T-helper 1 cell (primary cell): ENCODE measurements at places on chromosomes 3 and 15.

DNA sequence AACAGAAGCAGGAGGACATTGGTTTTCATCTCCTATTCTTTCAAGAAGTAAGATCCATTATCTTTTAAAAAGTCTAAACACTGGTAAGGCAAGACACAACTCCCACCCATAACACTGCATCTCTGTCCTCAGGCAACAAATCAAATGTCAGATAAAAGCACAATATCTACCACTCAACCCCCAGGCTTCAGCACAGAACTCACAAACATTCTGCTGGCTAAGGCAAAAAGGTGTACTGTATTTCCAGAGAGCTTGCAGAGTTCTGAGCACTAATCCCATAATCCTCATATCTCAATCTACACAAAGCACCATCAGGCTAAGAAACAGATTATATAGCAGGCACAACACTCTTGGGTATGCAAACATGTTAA lies 20.9 kb downstream of the RAF1 start:
- DNase-seq = no peak

DNA sequence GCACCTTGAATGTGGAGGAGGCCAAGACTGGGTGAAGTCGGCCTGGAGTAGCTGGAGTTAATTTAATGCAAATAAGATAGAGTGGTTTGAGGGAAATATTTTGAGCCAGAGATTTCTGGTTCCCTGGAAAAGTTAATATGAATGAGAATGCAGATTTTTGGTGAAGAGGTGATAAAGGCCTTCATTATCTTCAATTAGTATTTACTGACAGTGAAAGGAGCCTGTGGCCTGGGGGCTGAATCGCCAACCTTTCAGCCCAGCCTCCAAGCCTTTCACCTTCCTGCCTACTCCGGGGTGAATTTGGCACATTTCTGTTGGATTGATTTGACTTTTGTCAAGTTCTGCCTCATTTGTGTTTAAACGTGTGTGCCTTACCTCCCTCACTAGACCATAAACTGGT lies 147.8 kb downstream of the SOX2 start:
- no peak for DNase-seq

- no peak for DNase-seq
Observed at GRCh38 chr3:33833408-33834095, 35.1 kb downstream of the PDCD6IP start.

DNA sequence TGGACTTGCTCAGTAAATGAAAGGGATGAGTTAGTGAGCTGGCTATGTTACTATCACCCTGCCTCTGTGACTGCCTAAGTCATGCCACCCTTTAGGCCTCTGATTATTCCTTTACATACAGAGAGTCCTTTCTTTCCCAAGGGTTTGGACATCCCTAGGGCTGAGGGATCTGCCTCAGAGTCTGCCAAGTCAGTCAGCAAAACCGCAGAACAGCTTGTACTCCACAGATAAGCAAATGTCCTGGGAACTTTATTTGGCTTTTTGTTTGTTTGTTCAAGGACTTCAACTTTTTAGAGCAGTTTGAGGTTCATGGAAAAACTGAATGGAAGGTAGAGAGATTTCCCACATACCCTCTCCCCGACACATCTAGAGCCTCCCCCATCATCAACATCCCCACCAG lies 82.6 kb upstream of the TRIM42 start:
- DNase-seq = no peak

- no peak for DNase-seq
Observed at GRCh38 chr3:52233968-52234367, 5.0 kb downstream of the TWF2 start.

DNA sequence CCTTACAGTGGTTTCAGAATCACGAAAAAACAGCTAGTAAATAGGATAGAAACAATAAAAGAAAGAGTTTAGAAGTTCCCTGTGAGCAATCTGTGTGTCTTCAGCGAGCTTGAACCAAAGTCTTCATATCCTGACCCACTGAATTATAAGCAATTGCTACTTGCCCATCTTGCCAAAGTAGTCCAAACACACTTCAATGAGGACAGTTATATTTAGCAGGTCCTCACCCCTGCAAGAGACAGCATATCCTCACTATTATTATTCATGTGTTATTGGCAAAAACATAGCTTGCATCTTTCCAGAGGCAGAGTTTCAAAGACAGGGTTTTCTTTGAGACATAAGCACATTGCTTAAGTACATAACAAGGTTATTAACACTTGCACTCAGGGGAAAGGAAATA lies 77.8 kb downstream of the FEZF2 start:
- DNase-seq = no peak

DNA sequence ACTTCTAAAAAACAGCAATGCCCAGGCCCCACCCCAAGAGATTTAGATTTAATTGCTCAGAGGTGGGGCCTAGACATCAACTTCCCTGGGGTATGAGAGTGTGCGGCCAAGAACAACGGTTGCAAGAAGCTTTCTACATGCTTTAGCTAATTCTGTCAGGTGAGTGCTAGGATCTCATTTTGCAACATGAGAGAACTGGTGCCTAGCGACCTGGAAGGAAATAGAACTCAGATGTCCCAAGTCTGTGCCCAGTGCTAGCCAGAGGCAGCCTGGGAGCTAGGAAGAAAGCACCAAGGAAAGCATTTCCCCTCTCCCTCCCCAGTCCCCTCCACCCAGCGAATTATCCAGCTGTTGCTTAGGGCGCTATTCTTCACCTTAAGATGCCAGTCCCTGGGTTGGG lies 22.9 kb upstream of the HRH1 start:
- DNase-seq = no peak

DNA sequence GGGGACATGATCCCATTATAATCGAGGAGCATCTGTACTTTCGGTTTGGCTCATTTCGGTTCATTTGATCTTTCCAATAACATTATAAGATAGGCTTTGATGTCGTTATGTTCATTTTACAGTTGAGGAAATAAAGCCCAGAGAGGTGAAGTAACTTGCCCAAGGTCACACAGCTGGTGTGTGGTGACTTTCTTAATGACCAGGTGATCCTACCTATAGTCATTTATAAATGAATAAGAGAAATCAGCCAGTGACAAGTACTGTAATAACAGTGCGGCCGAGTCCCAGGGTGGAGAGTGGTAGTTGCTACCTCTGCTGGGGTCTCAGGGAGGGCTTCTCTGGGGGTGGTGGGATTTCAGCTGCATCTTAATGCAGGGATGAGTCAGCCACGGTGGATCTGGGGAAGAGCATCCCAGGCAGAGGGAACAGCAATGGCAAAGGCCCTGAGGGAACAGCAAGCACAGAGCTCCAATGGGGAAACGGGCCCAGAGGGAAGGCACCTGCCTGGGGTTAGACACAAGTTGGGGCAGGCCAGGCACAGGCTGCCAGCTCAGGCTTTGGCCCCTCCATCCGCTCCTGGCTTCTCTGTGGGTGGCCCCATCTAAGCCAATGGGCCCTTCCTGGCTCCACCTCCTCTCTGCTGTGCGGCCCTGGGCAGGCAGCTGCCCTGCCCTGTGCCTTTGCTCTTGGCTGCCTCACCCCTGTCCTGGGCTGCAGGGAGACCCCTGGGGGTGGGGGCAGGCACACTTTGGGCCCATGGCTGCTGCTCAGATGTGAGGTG lies 1.1 kb upstream of the FBLN2 start:
- DNase-seq = no peak

- DNase-seq = no peak
Observed at GRCh38 chr3:159417761-159418160, 570.9 kb upstream of the IL12A start.

DNA sequence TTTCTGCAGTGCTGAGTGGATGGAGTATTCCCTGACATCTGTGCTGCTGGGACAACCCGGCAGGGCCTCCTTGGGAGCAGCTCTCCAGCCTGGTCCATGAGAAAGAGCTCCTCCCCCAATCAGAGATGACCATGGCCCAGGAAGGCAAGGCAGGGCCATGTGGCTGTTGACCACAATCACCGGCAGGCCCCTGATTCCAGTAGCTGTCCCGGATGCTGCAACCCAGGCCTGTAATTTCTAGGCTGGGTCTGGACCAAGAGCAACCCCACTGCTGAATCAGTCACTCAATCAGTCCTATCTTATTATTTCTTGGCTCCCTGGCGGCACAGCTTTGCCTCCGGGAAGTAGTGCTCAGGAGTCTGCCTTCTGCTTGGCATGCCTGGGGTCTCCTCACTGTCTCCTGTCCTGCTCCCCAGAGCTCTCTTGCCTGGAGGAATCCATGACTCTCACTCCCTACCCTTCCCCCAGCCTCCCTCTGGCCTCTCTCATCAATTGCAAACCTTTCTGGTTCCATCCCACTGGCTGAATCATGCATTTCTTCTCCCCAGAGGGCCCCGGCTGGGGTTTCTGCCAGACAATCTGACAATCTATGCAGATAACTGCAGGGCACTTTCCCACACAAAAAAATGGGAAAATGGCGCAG lies 32.6 kb upstream of the ITGA11 start:
- no peak for DNase-seq

DNA sequence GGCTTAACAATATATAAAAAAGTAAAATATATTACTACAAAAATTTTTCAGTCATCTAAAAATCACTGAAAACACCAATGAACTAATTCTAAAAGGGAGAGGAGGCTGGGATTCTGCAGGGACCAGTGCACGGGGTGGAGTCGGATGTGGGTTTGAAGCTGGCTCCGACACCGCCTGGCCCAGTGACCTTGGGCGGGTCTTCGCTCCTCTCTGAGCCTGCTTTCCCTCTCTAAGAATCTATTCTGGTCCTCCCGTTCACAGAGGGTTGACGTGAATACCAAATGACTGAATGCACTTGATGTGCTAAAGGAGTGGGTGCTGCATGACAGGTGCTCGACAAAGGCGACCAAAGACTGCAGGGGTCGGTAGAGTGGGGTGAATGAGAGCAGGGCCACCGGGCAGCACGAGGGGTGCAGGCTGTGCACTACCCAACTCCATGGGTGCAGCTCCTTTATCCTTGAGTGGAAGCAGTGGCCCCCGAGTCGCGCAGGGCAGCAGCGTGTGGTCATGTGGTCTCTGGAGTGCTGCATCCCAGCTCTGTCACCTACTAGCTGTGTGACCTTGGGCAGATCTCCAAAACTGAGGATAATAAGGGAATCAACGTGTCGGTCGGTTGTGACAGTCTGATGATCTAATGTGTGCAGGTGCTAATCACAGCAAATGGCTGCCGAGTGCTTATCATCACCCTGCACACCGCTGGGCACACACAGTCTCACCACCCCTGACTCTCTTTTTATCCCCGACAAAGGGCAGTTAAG lies 8.6 kb upstream of the IQSEC1 start:
- no peak for DNase-seq

DNA sequence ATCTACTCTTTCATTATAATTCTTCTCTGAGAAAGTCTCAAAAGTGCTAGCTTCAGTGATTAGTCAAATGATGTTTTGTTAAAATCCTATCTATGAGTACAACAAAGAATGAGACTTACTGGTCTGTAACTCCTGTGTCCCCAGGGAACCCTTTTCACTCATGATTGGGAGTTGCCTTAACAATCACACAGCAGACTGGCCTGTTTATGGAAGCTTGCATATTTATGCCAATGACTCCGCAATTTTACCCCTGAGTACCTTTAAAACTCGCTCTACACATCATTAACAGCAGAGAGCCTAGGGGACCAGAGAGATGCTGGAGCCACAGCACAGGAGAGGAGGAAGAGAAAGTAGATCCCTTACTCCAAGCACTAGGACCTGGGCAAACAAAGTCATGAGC lies 628.1 kb downstream of the IGSF11 start:
- no peak for DNase-seq

DNA sequence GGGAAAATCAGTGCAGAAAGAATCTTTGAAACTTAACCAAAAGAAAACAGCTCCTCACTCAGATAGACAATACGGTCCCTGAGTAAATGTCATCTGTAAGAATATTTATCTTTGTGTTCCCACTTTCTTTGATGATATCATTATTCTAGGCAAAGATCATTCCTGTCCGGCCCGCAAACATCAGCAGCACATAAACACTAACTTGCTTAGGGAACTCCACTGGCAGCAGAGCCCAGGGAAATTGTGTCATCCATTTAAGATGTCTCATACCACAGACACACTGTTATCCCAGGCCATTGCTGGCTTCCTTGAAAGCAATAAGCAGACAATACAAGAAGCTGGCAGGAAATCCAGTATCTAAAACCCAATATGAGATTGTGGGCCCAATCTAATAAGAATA lies 20.1 kb upstream of the CD96 start:
- DNase-seq = no peak

DNA sequence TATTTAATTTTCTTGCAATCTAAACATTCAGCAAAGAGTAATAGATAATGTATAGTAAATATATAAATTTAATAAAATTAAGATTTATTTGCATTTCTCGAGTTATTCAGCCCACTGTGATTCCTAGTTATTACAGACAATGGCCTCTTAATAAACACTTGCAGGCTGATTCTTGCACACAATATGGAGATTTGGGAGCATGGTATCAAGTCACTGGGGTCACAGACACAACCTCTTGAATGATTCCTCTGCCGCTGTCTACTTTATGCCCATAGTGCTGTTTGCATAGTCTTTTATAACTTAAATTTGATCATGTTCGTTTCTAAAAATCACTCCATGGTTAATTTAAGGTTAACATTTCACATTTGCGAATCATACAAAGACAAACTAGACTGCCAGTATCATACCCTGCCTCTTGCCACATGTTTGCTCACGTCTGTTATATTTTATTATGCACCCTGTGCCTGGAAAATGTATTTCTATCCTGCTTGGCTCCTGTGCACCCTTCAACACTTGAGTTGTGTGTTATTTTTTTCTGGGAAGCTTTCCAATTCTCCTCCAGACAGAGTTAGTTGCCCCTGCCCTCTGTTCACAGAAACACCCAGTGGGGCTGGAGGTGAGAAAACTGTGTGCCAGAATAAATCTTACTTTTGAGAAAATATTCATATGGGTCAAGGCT lies 206.3 kb upstream of the ROBO1 start:
- DNase-seq = no peak

GRCh38 chr3:186824430-186825139 lies 17.9 kb upstream of the ADIPOQ start:
- DNase-seq = no peak

DNA sequence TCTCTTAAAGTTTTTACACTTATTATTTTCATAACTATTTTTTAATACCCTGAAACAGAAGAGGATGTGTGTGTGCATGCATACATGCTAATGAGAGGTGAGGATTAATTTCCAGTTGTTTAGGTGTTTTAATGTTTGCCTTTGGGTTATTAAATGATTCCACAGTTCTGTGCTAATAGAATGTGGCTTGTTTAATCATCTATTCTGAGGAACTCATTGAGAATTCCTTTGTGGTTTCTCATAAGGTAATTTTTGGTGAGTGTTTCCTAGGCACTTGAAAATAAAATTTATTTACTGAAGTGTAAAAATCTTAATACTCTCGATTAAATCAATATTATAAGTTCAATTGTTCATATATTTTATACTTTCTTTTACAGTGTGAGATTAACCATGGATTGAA lies 38.0 kb downstream of the STAC start:
- no peak for DNase-seq

DNA sequence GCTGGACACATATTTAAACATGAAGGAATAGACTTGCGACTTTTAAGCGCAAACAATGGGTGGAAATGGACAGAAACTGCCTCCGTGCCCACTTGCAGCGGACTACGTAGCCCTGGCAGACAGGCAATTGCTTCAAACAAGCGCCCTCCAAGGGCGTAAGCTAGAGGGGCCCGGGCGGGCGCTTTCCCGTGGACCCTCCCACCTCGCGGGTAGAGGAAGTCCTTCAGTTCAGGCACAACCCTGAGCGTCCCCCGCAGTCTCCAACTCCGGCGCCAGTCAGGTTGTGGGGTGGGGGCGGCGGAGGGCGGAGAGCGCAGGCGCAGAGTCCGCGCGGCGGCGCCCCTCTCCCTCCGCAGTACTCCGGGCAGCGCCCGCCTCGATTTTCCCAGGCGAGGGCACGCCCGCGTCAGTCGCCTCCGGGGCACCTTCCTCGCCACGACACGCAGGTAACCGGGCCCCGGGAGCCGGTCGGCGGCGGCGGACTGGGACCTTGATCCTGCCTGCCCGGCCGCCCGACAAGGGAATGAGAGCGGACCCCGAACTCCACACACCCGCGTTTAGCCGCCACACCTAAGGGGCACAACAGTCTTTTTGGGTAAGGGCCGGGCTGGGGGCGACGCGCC lies at the start of gene SLC35G2:
SLC35G2 (plus strand) TSS at position 358 of the 623 bp plus-strand sequence. CDS start 35,335 bp downstream, outside the sequence.
- DNase-seq = peak; percentile 7
